Activated CD8-positive, alpha-beta T cell treated with anti-CD3 and anti-CD28 coated beads, Interleukin-2, amount 10 ng/mL, durations not matched to agents 7 days and 5 days (primary cell): ENCODE measurements at places on chromosomes 13 and 19. TPM values are rescaled to one million over a fixed set of nuclear protein-coding genes. Genes with fewer than 3 reads are reported as not detected.

Gene PLIN5
- total RNA-seq = not detected

Gene FUT1
- 0.26 TPM for total RNA-seq

Gene SIGLEC5
- total RNA-seq = not detected

Gene IGFL3
- not detected for total RNA-seq

Gene CEACAM4
- total RNA-seq = not detected

DNA sequence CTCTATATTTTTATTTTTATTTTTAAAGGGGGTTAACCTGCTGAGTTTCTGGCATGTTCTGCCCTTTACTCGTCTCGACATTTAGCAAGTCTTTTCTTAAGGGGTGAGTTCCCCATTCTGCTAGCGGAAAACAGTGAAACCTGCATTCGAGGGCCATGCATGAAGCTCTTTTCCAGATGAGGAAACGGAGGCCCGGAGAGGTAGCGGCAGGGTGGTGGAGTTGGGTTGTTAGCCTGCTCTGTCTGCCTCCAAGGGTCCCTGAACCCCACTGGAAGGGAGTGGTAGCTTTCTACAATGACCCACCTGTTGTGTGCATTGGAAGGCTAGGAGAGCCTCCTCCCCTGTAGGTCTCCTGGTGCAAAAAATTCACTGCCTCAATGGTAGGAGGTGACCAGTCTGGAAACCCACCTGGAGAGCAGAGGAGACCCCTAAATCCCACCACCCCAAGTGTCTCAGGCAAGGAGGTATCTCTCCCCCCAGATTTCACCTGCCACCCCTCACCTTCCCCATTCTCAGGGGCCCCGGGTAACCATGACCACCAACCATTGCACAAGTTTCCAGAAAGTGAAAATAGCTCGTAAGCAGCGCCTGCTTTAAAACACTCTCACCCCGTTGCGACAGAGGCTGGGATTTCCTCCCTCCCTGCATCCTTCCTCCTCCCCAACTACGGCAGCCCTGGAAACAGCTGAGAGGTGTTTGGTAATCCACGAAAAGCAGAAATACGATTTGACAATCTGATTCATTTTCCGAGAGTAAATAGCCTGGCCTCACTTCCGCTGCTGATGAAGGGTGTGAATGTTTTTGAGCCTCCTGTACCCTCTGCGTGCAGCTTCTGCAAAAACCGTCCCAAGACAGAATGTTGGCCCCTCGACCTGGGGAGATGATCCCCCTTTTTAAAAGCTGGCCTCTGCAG lies 3.5 kb downstream of the KLF2 start:
- DNase-seq = peak; percentile 64

GRCh38 chr19:12668932-12669269 lies 2.3 kb downstream of the WDR83 start:
- DNase-seq = peak; percentile 74

DNA sequence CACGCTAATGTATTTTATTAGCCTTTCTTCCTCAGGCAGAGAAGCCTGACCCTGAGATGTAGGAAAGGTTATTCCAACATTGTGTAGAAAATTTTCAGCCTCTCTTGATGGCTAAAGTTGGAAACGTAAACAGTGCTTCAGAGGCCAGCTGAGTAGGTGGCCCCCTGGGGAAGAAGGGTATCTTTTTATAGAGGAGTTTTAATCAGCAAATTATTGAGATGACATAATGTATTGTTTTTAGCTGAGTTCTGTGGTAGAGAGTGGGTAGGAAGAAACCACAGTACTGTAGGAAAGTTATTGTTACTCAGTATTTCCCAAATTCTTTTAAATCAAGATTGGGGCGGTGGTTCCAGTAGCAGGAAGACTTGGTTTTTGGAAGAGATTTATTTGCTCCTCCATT lies 268.8 kb downstream of the DLEU7 start:
- no peak for DNase-seq

DNA sequence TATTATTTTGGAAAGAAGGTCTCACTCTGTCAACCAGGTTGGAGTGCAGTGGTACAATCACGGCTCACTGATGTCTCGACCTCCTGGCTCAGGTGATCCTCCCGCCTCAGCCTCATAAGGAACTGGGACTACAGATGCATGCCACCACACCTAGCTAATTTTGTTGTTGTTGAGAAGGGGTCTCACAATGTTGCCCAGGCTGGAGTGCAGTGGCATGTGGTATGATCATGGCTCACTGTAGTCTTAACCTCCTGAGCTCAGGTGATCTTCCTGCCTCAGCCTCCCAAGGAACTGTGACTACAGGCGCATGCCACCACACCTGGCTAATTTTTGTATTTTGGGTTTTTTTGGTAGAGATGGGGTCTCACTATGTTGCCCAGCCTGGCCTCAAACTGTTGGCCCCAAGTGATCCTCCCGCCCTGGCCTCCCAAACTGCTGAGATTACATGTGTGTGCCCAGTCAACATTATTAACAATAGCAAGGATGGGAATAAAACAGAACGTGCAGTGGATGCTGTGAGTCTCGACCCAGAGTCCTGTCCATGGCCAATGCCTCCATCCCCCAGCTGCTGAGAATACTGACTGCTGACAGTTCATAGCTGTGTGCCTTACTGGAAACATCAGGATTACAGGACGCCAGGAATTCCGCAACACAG lies 5.4 kb upstream of the MBD3L3 start:
- peak; percentile 37 for DNase-seq

DNA sequence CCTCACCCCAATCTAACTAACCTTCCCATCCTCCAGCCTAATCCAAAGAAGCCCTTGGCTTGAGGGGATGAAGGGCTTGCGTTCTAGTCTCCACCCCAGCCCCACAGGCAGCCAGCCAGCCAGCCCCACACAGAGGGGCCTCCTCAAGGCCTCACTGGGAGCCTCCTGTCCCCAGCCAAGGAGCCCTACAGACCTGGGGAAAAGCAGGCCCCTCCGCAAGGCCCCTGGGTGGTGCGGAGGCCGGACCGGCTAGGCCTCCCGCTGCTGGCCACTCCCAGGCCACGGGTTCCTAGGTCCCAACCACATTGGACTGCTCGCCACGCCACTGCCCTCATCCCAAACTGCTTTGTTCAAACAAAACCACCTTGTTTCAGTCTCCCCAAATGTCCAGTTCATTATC lies 78.0 kb downstream of the ZIC5 start:
- peak; percentile 4 for DNase-seq

- peak; percentile 42 for DNase-seq
Measured at GRCh38 chr19:4534836-4535658, at the start of gene PLIN5. Gene PLIN5, minus strand, starts transcription at chr19:4535224. Its CDS starts 1,150 bp downstream, at chr19:4534074.

GRCh38 chr13:55155046-55155445 lies 1985.7 kb upstream of the PRR20A start:
- no peak for DNase-seq

GRCh38 chr13:46343279-46343994 lies 43.6 kb downstream of the RUBCNL start:
- no peak for DNase-seq
